Right forelimb (tissue), 1 donor: ENCODE measurements at places on chromosomes 3 and 15.

DNA sequence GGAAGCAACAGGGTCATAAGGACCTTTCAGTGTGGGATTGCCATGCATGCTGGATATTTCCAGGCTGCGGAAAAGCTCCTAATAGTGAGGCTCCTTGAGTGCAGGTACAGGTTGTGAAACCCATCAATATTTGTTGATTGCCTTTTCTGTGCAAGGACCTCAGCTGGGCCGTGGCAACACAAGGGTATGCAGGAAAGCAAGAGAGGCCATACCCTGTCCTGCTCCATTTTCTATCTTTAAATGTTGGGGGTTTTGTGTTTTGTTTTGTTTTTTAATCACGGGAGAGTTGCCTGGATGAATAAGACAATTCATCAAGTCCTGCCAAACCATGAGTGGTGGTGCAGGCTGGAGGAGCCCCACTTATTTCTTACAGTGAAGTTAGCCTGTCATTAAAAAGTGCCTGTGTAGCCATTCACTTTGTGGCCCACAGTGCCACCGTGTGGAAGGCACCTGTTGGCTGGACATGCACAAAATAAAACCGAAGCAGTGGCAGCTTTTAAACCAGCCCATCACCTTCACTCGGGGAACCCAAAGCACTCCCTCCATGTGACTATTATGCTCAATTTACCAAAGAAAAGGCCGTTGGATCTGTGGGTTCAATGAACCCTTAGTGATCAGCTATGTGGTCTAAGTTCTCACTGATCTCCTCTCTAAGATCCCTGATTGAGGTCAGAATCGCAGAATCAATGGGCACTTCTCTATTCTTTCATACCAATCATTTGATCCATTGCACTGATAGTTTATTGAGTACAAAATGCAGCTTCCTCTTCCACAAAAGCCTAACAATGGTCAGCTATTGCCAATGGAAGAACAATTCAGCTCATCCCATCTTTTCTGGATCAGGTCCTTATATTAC lies 42.2 kb downstream of the CLDN18 start:
- no peak for DNase-seq

DNA sequence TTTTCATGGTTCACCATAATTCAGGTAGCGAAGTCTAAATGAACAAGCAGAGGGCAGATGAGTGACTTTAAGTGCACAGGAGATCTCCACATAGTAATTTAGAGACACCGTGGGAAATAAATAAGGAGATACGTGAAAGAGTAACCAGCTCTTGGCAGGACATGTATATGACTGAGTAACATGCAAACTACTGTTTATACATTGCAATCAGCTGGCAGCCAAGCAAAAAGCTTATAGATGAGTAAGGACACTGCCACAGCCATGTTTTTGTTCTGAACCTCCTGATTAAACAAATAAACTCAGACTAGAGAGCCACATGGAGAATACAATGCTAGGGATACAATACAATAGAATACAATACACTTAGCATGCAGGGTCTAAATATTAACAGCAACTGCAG lies 252.4 kb downstream of the FHIT start:
- DNase-seq, result no peak

DNA sequence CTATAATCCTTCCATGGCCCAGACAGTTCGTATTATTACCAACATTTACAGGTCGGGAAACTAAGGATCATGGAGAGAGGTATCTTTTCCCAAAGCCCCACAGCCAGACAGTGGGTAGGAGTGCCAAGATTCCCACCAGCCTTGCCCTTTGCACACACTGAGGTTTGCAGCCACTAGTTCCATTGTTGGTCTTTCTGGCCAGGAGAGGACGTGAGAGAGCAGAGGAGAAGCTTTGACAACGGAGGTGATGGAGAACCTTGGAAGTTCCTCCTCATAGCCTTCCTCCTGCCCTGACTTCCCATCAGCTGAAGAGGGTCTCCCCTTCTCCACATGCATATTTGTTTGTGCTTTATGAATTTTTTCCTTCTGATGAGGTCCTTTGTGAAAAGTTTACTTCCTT lies 50.5 kb upstream of the PLCL2 start:
- DNase-seq, result no peak

DNA sequence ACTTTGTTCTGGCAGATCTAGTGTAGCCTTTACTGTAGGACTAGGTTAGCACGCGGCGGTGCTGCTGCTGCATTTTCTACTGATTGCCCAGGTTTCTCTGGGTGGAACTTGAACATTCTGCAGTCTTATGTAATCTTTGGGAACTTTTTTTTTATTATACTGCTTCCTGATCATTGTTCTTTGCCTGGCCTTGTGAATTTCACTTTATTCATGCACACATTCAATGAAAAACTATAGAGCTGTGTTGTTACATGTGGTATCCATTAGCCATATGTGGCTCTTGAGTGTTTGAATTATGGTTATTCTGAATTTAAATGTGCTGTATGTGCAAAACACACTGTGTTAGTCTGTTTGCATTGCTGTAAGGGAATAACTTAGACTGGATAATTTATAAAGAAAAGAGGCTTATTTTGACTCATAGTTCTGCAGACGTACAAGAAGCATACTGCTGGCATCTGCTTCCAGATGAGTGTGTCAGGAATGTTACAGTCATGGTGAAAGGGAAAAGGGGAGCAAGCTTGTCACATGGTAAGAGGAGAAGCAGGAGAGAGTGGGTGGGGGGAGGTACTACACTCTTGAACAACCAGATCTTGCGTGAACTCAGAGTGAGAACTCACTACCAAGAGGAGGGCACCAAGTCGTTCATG lies 26.5 kb downstream of the MEF2A start:
- no peak for DNase-seq

- DNase-seq, result no peak
Observed at GRCh38 chr3:156626104-156626503, 48.3 kb upstream of the TIPARP start.

- no peak for DNase-seq
Observed at GRCh38 chr15:90190606-90191343, 10.4 kb upstream of the SEMA4B start.

GRCh38 chr3:48655606-48656005 lies 7.1 kb downstream of the CELSR3 start:
- no peak for DNase-seq

DNA sequence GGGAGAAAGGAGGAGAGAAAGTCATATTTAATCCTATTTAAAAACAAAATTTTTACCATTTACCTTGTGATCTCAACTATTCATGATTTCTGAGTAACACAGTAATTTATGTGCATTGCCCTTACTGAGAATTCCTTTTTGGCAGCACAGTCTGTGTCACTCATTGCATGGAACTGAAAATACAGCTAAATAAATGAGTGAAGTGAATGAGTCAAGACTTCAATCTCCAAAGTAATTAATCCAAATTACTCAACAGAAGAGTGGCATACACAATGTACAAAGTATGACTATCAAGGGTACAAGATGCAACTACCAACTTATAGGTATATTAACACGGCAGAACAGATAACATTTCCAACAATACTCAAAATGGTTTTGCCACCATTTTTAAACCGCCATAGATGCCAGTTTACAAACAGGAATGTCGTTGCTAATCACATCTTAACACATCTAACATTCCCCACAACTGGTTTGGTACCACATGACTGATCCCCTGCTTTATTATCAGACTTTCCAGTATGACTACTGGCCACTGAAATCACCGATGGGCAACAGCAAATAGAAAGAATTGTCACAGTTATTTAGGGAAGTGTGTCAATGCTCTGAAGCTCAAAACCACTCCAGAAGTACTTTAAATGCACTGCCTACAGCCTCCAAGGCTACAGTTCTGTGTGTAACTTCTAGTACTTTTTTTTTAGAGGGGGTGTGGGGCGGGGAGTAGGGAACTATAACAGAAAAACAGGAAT lies 410.4 kb downstream of the SHQ1 start:
- DNase-seq, result no peak

GRCh38 chr3:190556351-190556750 lies 42.5 kb downstream of the IL1RAP start:
- DNase-seq, result no peak

DNA sequence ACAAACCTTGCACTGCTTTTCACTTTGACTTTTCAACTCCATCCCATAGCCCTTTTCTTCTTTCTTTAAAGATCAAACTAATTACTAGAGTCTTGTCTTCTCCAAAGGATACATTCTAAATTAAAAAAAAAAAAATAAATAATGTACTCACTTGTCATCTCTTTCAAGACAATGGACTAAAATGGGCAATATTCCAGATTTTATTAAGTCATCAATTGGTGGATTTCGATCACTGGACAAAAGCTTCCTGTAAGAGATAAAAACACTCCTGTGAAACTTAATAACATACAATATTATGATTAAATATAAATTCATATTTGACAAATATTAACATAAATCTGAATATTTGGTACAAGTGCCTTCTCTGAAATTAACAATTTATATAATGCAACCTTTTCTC lies 34.1 kb downstream of the KPNA4 start:
- DNase-seq, result no peak

GRCh38 chr3:80052271-80052670 lies 284.5 kb upstream of the ROBO1 start:
- no peak for DNase-seq

- no peak for DNase-seq
Observed at GRCh38 chr3:127796831-127797150, 25.5 kb downstream of the MGLL start.

DNA sequence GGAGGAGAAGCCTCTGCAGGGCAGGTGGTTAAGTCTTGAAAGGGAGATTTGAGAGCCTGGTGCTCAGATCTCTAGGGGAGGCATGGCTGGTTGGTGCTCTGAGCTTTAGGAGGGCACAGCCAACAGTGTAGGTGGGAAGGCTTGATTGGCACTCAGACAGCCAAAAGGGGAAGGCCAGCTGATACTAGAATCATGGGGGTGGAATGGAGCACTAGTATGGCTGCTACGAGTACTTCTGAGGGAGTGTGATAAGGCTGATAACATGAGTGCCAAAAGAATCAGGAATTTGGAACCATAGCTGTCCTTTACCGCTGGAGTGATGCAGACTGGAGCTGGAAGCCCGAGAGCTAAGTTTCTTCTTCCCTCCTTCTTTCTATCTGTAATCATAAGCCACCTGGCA lies 184.6 kb upstream of the TBC1D5 start:
- DNase-seq, result no peak

DNA sequence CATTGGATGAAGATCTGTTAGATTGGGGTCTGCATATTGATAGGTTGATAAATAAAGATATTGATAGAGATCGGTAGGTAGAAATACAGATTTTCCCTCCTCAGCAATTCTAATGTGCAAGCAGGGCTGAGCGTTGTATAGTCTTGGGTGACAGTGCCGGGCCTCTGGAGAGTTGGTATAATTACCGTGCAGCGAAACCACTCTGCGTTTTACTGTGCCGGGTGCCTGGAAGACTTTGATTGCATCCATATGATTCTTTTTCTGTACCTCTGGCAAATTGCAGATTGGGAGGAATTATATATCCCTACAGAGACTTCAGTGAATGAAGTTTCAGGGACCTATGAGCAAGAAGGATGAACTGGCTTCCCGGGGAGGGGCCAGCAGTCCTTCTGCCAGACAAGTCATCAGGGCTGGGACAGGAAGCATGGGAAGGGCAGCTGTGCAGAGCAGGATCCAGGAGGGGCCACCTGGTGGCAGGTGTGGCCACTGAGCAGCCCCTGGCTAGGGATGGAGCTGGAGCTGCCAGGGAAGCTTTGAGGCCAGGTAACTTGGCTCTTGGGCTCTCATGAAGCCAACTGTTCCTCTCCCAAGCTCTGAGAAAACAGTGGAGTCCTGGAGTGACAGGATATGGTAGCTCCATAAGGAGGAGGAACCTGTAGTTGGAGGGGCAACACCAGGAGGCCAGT lies 132.5 kb downstream of the APBA2 start:
- no peak for DNase-seq

- DNase-seq, result no peak
Observed at GRCh38 chr3:168998792-168999191, 664.7 kb downstream of the MECOM start.

DNA sequence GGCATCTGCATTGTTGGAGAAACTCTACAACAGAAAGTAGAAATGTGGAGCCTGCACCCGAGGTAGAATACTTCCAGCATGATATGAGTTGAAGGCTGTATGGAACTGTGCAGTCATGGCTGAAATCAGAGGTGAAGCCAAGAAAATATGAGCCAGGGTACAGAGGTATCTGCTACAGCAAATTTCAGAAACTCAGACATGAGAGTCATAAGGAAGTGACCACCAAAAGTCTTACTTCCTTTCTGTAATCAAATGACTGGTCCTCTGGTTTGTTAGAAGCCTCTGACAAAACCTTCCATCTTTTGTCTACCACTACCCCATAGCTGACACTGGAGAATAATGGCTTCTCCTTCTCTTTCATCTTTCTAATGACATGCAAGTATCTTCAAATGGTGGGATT lies 159.4 kb downstream of the TMEM108 start:
- DNase-seq, result no peak

DNA sequence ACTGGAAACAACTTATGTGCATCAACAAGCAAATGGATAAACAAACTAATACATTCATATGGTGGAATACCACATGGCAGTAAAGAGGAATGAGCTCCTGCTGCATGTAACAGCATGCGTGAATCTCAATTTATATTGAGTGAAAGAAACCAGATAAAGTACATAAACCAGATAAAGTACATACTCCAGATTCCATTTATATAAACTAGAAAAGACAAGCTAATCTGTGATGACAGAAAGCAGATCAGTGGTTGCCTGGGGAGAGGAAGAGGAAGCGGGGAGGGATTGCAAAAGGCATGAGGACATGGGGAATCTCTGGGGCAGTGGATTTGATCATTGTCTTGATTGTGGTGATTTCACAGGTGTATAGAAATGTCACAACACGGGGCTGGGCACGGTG lies 34.2 kb downstream of the LIMD1 start:
- DNase-seq, result no peak

GRCh38 chr3:46409739-46410489 lies 2.9 kb downstream of the CCRL2 start:
- DNase-seq, result no peak

DNA sequence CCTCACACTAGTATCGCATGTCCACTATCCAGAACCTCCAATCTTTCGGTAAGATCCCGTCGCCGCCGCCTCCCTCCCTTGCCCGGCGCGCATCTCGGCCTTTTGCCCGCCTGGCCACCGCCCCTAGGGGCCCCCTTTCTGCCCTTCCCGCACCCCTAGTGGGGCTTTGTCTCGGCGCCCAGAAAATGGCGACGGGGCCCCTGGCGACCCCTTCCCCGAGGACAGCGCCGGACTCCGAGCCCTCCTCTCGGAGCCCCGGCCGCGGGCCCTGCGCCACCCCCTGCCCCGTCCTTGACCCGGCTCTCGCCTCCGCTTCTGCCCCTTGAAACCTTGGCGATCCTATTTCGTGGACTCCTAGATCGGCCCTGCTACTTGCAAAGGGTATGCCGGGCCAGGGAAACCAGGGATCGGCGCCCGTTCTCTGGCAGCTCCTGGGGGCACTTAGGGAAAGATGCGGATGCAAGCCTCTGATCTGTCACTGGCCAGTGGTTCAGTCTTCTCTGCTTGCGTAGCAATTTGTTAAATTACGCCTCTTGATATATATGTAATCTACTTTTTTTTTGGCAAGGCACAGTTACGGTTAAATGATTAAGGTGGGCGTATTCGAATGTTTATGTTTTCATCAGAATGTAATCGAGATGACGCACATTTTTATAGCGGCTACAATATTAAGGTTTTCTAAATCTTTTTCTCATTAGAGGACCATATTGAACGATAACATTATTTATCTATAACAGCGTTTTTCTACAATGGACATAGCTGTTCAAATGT lies 603 bp downstream of the EIF1B start:
- DNase-seq, result peak; percentile 81
